ENCODE measurements at places on chromosomes 1 and 21. TPM values are rescaled to one million over a fixed set of nuclear protein-coding genes. Genes with fewer than 3 reads are reported as not detected.
A peak's percentile ranks its signal among the peaks of the same experiment; 100 is the strongest.

DNA sequence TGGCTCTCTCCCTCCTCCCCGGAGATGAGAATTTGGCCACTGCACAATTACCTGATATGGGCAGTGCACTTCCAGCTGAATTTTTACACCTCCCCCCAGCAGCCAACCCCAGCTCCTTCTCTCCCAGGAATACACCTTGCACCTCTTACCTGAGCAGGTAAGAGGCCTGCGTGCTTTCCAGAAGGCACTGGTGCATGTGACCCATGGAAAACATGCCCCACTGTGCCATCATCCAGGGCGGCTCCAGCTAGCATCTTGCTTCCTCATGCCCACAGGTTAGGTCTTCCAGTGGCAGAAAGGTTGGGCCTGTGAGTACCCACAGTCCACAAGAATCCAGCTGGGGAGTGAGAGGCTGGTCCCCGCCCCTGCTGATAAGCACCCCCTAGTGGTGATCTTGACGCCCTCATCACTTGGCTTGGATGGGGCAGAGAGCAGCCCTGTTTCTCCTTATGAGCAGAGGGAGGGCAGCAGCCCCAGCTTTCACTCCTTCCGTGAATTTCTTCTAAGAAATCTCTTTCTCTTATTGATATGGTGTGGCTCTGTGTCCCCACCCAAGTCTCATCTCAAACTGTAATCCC lies 57.8 kb downstream of the EDARADD start:
- DNase-seq = no peak

Gene PERM1
- total RNA-seq = 160 TPM

Gene VASH2
- total RNA-seq = 1.2 TPM

Gene KRTAP15-1
- total RNA-seq = not detected

Gene DDI2
- 22.5 TPM for total RNA-seq

DNA sequence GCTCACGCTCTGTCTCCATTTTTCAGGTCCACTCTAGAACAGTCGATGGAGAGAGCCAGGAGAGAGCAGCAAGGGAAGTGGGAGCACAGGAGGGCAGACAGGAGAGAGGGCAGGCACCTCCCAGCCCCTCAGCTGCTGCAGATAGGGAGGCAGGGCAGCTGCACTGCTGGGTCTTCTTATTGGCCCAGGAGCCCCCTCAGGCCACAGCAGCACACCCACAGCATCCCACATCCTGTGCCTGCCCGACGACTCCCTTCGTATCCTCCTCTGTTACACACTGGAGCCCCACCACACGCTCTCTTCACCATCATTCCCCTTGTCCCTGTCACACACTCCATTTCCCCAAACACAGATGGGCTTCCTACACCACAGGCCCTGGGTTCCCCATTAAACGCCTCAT lies 13.7 kb upstream of the ARTN start:
- DNase-seq = no peak

DNA sequence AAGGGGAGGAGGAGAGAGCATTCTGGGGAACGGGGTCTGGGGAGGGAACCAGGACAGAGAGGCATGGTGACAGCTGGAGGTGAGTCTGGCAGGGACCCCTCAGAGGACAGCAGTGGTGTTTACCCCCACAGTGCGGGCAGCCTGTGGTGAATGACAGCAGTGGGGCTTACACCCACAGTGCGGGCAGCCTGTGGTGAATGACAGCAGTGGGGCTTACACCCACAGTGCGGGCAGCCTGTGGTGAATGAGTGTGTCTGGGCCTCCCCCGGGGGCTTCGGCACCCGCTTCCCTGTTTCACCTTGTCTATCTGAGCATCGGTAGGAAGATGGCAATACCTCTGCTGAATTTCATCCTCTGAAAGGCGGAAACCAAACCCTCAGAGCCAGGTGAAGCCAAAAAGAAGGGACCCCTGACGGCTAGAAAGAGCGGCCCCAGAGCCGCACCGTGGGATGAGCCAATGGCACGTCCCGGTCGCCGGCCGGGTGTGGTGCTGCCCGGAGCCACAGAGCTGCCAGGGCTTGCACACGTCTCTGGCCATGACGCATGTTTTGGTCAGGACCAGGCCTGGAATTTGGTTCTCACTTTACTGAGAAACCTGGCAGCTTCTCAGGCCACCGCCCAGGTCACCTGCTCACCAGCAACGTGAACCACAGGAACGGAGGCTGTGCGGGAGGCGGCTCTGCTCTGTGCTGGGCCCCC lies 54.1 kb downstream of the SIK1 start:
- no peak for DNase-seq

Gene SMCP
- total RNA-seq = not detected

Gene NFASC
- 8.2 TPM for total RNA-seq

DNA sequence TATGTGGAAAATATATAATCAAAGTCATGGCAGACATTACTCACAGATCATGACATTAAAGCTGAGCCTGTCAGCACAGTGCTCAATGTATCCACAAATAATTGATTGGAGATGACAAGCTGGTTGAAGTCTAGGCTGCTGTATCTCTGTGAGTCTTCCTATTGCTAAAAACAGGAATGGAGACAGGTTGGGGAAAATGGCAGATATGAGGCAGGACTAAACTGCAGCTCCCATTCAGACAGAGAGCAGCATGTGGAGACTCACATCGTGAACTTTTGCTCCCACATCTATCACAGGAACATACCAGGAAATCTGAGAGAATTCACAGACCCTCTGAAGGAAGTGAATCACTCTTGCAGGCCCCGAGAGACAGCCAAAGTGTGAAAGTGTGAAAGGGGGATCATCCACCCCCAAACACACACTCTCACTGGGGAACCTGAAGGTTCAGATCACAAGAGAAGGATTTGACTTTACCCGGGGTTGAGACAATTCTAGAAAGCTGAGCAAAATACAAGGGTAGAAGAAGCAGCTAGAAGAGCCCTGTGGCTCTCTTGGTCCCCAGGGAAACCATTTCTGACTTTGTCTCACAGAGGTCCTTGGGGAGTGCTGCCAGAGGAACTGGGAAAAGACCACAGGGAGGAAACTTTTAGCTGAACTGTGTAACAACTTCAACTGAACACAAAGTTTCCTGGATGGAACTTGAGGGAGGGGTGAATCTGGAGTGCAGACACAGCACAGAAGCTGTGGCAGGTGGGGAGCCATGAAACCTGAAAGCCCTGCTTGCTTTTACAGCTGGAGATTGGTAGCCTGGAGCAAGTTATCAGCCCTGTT lies 173.4 kb downstream of the S1PR1 start:
- DNase-seq = no peak

DNA sequence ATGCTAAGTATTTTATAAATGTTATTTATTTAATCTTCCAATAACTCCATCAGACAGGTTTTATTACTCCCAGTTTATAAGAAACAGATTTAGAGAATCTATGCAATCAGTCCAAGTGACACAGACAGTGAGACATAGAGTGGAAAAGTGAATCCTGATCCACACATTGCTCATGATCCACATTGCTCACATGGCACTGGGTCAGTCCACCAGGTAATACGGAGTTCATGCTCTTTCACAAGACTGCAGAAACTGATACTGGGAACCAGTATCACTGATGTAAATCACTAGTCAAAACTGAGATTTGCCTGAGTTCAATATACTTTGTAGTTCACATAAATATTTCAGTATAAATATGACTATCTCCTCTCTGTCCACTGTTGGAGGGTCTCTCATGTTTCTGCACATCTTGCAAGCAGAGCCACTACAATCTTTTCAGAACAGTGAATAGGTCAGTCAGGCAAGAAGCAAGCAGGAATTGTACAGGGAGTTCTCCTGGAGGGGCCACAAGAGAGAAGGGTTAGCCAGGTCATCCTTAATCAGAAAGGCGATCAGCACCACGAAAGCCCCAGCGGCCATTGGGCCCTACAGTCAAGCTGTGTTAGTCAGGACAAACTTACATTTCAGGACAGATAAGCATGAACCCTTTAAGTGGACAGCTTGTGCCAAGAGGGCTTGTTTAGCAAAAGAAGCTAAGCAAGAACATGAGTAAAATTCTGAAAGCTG lies 275.4 kb upstream of the NR5A2 start:
- DNase-seq = no peak

- no peak for DNase-seq
These were observed 43.5 kb downstream of the WLS start for GRCh38 chr1:68188644-68189340.

Gene RGS16
- 0.88 TPM for total RNA-seq

Gene DYRK3
- 26.6 TPM for total RNA-seq

DNA sequence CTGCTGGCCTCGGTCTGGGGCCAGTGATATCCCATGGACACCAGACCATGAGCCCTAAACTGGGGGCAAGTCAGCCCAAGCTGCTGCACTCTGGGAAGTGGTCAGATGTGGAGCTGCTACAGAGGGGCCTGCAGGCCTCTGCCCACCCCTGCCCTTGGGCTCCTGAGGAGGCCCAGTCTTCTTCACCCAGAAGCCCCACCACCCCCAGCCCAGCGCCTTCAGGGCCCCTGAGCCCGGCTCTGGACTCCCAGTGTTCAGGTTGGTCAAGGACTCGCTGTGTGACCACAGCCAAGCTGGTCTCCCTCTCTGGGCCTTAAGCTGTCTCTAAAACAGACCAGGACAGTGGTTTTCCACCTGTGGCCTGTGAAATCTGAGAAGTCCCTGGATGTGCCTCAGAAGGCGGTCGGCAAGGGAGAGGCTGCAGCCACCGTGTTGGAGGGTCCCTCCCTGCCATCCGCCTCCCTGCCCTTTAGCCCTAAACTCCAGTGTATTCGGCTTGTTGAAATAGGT lies 79.7 kb upstream of the TMEM51 start:
- DNase-seq = no peak

DNA sequence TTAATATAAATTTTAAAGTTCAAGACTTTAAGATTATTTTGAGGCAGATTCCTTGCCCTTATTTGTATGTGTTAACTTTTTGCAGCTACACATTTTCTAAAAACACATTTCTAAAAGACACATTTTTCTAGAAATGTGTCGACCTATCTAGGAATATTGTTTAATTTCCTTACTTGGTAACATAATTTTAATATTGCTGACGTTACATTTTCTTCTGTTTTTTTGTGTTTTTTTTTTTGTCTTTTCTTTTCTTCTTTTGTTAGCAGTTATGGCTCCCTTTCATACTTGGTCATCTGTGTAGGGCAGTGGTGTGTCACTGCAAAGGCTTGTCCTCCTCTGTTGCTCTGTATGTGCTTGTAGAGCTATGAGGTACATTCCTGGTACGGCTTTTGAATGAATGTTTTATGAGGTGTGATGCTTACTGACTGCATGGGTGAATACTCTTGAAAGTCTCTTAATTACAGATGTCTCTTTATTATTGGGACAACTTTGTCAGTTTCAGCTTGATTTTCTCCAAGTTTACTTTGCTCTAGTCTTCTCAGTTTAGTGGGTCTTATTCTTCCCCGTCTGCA lies 30.1 kb downstream of the LRRC8D start:
- no peak for DNase-seq

GRCh38 chr21:22063140-22063539 lies 1064.9 kb downstream of the NCAM2 start:
- no peak for DNase-seq

GRCh38 chr1:29835874-29836273 lies 599.6 kb downstream of the PTPRU start:
- DNase-seq = no peak

GRCh38 chr1:10629816-10630571 lies 155.2 kb downstream of the PEX14 start:
- peak; percentile 13 for DNase-seq

DNA sequence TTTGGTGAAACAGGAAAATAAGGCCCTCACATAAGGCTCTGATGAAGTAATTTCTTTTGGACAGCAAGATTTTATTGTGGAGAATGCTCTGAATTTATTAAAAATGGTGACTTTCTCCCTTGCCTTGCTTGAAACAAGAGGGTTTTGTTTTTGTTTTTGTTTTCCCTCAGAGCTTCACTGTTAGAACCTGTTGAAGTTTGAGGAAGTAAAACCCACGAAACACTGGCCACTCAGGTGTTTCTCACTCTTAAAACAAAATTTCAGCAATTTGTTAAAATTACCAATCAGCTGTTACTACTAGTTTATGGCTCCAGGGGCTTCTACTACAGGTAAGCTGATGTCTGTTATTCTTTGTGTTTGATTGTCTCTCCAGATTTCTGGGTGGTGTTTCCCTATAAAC lies 112.6 kb upstream of the B3GALT2 start:
- DNase-seq = no peak

Gene FAM131C
- 5.4 TPM for total RNA-seq

- no peak for DNase-seq
These were observed 18.5 kb downstream of the SLC66A1 start for GRCh38 chr1:19330449-19331135.

Gene IL12RB2
- 0.33 TPM for total RNA-seq

DNA sequence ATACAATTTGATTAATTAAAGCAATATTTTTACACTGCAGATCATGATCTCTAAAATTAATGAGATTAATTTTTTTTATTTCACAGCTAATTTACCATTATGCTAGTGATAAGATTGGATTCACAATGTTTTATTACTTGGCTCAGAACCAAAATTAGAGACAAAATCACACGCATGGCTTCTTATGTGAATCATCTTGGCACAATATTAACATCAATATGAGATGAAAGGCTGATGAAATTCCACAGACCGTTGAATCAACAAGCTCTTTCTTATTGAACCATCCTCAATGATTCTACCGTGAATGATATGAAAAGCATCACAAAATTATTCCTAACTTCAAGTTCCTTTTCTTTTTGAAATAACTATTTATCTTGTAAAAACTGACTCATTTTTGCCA lies 544.9 kb downstream of the KCNT2 start:
- DNase-seq = no peak

GRCh38 chr1:154410185-154410827 lies 5.2 kb downstream of the IL6R start:
- DNase-seq = no peak

All from left ventricle myocardium inferior (tissue), 1 donor.